NCI-H446 (cell line): ENCODE measurements at places on chromosomes 7 and 10.

GRCh38 chr7:104878577-104878976, 135.4 kb upstream of the KMT2E start:
- no peak for DNase-seq

GRCh38 chr10:124624466-124624865, 119.7 kb downstream of the FAM53B start:
- DNase-seq, result no peak

- no peak for DNase-seq
Measured at GRCh38 chr7:102072003-102072402, 214.7 kb upstream of the SH2B2 start.

- DNase-seq, result no peak
Measured at GRCh38 chr7:27689591-27690164, 27.0 kb upstream of the HIBADH start.

DNA sequence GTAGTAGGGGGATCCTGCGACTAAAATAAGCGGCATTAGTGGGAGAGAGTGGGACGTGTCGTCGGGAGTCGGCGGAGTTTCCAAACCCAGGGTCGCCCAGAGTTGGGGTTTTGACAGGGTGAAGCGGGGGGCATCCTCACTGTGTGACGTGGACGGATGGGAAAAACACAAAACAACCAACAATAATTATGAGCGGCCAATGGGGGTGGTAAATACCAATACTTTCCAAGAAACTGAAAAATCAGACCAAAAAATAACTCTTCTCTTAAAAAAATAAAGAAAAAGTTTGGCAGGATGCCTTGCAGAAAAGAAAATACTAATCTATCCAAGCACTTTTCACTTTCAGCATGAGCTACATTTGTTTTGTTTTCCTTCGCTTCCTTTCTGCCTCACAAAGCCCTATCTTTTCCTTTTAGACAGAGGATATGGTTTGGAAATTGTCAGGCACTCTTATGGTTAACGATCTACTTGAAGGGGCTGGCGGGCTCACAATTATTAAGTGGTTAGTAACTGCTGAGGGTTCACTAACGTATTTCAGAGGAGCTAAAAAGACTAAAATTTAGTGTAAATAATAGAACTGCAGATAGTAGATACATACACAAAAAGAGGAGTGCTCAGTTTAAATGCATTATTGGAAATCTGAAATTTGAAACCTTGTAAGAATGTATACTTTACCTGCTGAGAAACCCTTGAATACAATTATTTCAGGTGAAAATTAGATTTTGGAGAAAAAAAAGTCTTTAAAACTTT, 802 bp upstream of the CDK6 start:
- DNase-seq, result no peak

DNA sequence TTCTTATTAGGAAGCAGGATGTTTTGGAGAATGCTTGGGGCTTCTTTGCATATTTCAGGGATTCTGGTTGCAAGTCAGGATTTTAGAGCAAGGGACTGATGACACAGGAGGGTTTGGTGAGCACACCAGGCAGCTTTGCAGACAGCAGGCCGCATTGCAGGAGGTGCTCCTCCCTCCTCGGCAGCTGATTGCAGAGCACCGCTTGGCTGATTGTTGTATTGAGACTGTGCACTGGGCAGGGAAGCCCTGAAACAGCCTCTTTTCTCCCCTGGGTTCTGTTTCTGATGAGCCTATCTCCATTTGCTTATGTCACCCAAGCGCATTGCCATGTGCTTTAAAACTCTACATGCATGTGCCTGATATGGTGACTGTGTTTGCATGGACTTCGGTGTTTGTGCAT, 769.6 kb downstream of the GRID1 start:
- DNase-seq, result no peak

DNA sequence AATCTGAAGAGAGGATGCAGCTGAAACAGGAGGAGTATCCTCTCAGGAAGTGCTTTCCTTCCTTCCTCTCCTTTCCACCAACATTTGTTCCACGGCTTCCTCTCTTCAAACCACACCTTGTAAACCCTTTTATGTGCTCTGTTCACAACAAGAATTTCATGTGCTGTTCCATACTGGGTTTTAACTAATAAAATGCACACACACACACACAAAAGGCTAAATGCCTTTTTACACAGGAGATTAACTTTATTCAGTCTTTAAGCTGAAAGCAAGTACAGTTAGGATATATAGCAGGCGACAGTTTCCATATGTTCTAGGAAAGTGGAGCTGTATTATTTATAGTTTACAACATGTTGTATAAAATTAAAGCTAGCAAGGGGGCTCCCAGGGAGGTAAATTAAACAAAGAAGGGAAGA, 106.7 kb downstream of the REEP3 start:
- no peak for DNase-seq
